Caki2 (cell line): ENCODE measurements at places on chromosomes 4 and X. TPM values are rescaled to one million over a fixed set of nuclear protein-coding genes. Genes with fewer than 3 reads are reported as not detected.

Gene EDA2R
- total RNA-seq, result 6.5 and 10.4 TPM in 2 replicates

Gene XPNPEP2
- total RNA-seq, result not detected in 2 replicates

Gene RIPPLY1
- not detected in 2 replicates for total RNA-seq

Gene GAB1
- total RNA-seq, result 1.3 and 17.5 TPM in 2 replicates

Gene FAM53A
- total RNA-seq, result 3.2 and 5.2 TPM in 2 replicates

Gene SNCA
- 10.5 and 11.8 TPM in 2 replicates for total RNA-seq

Gene TEX13D
- total RNA-seq, result not detected in 2 replicates

Gene TMEM31
- not detected in 2 replicates for total RNA-seq

Gene CXCL8
- 7.8 and 7.9 TPM in 2 replicates for total RNA-seq

Gene PCDH7
- total RNA-seq, result 38.1 and 39.9 TPM in 2 replicates

Gene PPP2R3B
- total RNA-seq, result 15.4 and 16.3 TPM in 2 replicates

Gene HSFX4
- not detected in 2 replicates for total RNA-seq

DNA sequence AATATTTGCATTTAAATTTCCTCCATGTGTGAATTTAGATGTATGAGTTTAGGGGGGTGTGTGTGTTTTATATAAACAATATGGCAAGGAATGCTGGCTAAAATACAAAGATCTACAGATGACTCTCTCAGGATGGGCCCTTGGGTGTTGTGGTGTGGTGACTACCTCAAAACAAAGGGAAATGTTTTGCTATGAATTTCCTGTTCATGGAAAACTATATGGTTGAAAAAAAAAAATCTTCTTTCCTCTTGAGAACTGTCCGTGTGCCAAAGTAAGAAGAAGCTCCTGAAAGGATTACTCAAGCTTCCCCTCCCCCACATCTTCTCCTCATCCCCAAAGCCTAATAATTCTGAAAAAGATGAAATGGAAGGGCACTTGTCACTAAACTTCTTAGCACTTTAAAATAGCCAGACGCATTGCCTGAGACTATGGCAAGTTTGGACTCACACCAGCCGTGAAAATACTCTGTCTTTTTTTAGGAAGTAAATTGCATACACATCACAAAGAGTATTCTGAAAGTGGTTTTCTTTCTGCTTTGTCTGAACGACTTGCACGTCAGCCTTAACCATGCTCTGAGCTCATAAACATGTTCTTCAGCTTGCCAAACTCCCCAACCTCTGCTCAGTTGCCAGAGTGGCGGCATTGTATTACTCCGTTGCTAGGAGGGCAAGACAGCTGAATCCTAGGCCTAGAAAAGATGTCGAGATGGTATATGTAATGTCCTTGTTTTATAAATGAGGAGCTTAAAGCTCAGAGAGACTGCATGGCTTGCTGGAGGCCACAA is 250.4 kb upstream of the JADE1 start:
- no peak for DNase-seq

GRCh38 chrX:66815227-66815626 is 176.3 kb upstream of the EDA2R start:
- DNase-seq, result no peak

- DNase-seq, result no peak
Observed at GRCh38 chrX:7586126-7586525, 256.8 kb upstream of the VCX start.

DNA sequence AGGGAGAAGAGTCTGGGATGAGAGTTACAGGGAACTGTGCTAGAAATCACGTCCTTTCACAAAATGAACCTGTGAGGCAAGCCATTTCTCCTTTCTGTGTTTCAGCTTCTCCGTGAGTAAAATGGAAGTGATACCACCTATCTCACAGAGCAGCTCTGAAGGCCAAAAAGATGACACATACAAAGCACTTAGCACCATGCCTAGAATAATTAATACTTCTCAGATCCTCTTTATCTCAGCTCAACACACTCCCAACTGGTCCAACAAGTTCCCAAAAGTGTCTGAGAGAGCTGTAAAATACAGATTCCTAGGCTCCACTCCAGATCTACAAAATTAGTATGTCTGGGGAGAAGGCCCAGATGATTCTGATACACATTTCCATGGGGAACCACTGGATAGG is 38.3 kb downstream of the LHFPL1 start:
- no peak for DNase-seq

DNA sequence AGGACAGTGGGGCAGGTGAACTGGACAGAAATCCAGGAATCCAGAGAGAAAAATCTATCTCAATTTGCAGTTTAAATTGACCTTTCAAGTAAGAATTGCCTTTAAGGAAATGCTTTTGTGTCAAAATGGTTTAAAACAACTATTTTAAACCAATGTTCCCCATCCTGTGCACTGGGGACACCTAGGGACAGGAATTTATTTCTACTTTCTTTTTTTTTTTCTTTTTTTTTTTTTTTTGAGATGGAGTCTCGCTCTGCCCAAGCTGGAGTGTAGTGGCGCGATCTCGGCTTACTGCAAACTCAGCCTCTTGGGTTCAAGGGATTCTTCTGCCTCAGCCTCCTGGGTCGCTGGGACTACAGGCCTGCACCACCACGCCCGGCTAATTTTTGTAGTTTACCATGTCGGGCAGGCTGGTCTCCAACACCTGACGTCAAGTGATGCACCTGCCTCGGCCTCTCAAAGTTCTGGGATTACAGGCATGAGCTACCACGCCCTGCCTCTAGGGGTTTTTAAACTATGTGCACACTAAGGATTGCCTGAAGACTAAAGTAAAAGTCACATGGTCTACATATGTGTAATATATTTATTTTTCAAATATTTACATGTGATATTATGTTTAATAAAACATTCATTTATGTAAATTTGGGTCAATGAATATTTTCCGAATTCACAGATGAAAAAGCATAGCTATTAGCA is 1213.4 kb downstream of the STIM2 start:
- peak; percentile 15 for DNase-seq

- peak; percentile 1 for DNase-seq
Observed at GRCh38 chrX:17192106-17192505, 182.9 kb upstream of the NHS start.

DNA sequence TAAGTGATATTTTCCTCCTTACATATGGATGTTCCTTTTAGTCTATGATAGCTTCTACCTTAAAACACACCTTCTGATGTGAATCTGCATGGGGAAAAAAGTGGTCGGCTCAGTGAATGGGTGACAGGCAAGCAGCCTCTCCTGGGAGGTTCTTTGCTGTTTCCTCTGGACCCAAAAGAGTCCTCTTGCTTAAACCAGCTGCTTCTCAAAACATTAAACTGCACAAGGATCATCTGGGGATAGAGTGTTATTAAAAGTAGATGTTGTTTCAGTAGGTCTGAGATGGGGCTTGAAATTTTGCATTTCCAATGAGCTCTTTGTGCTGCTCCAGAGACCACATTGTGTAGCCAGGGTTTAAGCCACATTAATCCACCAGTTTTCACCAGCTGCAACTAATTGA is 452.9 kb downstream of the IL1RAPL1 start:
- DNase-seq, result no peak

GRCh38 chr4:111228874-111229273 is 606.0 kb upstream of the PITX2 start:
- DNase-seq, result no peak

DNA sequence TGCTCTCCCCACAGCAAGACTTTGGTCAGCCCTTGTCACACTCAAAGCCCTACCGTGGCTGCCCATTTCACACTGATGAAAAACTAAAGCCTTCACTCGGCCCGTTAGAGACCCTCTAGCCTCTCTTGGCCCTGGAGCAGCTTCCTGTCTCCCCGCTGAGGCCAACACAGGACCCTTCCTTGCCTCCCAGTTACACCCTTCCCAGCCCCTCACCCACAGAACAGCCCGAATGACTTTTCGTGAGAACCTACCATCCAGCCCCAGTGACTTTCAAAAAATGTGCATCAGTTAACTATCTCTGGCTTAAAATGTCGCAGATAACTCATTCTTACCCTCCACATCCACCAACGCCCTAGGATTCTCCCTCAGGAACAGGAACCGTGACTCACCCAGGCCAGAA is 756 bp upstream of the TAF9B start:
- DNase-seq, result no peak

DNA sequence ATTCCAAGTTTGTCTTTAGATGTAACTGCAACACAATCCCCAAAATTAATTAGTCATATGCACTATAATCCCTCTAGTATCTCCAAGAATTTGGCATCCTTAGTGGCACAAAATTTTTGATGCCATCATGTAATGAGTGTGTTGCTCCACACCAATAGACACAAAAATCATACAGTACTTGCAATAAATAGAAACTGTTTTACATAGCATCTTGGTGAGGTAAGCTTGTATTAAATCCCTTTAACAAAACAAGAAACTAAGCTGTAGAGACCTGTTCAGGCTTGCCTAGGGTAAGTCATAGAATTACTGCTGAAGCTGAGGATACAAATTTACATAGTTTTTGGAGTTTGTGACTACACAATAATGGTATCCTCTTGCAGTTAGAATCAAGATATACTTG is 64.5 kb upstream of the PRSS12 start:
- no peak for DNase-seq

GRCh38 chr4:171430495-171430894 is 382.7 kb upstream of the GALNTL6 start:
- no peak for DNase-seq

- DNase-seq, result no peak
Observed at GRCh38 chr4:119955256-119955655, 111.4 kb downstream of the MAD2L1 start.

DNA sequence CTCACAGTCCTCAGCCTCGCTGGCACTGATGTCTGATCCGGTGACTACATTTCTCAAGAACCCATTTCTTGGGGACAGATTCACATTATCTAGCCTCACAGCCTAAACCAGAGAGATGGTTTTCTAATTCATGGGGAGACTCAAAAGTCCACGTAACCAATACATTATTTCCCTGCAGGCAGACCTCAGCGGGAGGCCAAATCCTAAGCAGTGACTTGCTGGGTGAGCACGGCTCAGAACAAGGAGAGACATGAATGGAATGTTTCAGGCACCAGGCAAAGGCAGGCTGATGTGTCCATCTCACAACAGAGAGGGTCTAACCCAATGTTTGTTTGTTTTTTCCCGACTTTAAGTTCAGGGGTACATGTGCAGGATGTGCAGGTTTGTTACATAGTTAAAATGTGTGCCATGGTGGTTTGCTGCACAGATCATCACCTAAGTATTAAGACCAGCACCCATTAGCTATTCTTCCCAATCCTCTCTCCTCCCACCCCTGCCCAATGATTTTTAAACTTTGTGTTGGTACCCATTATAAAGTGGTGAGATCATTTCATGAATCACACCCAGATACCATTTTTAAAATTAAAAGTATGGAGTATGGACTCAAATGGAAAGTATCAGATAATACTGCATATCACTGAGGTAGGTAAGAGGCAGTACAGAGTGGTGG is 53.3 kb downstream of the SCD5 start:
- no peak for DNase-seq

DNA sequence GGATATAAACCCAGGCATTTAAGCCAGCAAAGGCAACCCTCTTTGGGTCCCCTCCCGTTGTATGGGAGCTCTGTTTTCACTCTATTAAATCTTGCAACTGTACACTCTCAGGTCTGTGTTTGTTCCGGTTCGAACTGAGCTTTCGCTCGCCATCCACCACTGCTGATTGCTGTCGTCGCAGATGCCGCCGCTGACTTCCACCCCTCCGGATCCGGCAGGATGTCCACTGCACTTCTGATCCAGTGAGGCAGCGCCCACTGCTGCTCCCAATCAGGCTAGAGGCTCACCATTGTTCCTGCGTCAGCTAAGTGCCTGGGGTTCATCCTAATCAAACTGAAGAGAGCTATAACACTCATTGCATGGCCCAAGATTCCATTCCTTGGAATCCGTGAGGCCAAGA is 49.2 kb downstream of the ENOPH1 start:
- no peak for DNase-seq

- DNase-seq, result no peak
Observed at GRCh38 chr4:56210397-56210796, 176.9 kb downstream of the AASDH start.

DNA sequence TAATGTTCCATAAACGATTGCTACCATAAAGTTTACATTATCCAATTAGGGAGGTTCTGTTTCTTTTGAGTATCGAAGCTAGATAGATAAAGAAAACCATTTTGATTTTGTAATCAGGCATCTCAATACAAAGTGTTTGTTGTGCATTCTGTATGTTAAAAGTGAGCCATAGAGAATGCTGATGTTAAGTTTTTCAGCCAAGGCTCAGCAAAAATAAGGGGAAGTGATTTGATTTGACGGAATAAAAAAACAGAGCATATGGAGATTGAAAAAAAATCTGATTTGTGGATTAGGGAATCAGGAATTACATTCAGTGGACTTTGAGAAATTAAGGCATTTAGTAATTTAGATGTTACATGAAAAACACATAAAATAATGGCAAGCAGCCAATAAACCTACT is 314.8 kb downstream of the PPP3CA start:
- DNase-seq, result no peak

DNA sequence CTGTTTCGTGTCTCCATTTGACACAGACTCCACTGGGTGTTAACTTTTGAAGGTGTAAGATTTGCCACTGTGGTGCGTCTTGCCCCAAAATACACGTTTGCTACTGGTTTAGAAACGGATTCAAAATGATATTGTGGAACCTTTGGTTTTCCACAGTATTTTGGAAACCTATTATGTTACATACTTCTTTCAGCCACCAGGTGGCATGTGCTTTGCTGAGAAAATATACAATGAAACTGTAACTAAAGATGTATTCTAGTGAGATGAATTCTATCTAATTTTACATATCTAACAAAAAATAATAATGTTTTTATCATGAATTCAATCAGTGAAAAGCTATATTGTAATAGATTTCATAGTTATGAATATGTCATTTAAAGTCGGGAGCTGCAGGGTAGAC is 28.4 kb upstream of the SLITRK4 start:
- DNase-seq, result no peak

GRCh38 chrX:136310411-136310810 is 9.6 kb downstream of the ADGRG4 start:
- DNase-seq, result peak; percentile 1

- no peak for DNase-seq
Observed at GRCh38 chr4:83054928-83055327, 19.9 kb downstream of the COPS4 start.

- DNase-seq, result no peak
Observed at GRCh38 chr4:127533028-127533700, 99.6 kb upstream of the INTU start.

- DNase-seq, result no peak
Observed at GRCh38 chr4:169005453-169006099, 4.5 kb downstream of the CBR4 start.

DNA sequence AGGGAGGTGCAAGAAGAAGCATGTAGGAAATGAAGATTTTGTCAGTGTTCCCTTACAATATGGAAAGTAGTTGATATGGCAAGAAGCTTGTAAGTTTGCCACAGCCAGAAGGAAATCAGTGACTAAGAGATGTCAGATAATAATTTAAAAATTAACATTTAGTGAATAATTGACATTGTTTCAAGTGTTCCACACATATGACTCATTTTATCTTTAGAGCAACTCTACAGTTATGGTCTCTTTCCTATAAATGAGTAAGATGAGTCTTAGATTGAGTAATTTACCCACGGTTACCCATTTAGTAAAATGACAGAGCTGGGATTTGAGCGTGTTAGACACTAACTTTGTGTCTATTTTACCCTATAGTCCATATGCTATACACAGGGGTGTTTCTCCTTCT is 300.3 kb upstream of the IRS4 start:
- peak; percentile 34 for DNase-seq
